ENCODE measurements at places on chromosomes 1 and 21.

DNA sequence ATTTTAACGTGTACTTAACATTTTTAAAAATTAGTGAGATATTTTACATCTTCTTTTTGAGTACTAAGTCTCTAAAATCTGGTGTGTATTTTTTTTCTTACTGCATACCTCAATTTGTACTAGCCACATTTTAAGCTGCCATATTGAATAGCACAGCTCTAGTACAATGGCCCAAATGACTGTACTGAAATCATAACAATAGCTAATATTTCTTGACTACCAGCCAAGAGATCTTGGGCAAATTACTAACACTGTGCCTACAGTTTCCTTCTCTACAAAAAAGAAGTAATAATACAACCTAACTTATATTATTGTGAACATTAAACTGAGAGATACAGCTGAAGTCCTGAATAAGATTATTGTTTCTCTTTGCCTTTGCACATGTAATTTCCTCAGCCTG is 57.2 kb downstream of the CDC7 start:
- no peak for DNase-seq

- DNase-seq: no peak
Observed at GRCh38 chr1:2377751-2378440, 13.5 kb downstream of the MORN1 start.

- no peak for DNase-seq
Observed at GRCh38 chr1:55538428-55538827, 323.3 kb upstream of the USP24 start.

GRCh38 chr1:162236618-162237017 is 140.0 kb downstream of the SPATA46 start:
- no peak for DNase-seq

DNA sequence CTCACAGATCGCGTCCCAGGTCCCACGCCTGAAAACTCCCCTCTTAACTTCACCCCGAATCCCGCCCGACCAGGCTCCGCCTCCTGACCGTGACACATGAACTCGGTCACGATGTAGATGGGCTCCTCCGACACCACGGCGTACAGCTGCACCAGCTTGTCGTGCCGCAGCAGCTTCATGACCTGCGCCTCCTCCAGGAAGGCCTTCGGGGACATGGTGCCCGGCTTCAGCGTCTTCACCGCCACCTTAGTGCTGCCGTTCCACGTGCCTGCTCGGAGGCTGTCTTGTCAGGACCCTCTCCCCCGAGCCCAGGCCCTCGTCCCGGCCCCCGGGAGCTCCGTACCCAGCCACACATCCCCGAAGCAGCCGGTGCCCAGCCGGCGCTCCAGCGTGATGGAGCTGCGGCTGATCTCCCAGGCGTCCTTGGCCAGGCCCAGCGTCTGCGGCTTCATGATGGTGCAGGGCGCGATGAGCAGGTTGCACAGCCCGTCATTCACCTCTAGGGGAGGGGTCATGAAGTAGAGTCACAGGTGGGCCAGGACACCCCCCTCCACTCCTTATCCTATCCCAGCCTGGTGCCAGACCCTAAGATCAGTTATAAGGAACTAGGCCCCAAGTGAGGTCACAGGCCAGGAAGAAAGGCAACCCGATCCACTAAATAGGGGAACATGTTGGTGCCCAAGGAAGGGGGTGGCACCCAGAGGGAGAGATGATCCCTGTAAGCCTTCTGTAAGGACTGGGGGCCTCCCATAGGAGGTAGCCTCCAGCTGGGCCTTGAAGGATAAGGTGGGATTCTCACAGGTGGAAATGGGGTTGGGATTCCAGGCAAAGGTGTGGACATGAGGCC is 11.6 kb upstream of the AHDC1 start:
- no peak for DNase-seq

GRCh38 chr1:53583021-53583867 is 124.0 kb downstream of the DMRTB1 start:
- DNase-seq: no peak

DNA sequence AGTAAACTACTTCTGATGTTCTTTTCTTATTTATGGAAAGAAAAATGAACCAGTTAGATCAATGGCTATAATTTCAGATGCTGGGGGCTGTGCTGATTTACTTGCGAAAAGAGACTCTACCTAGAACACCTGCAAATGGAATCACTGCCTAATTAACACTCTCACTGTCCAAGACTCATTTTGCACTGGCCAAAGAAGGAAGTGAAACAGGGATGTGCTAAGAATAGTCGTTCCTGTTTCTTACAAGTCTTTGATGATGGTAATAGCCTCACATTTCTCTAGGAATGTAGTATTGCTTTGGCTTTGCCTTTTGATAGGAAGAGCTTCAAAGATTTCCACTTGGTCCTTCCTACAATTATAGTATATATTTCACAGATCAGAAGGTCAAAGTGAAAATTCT is 12.7 kb upstream of the TSNAX start:
- no peak for DNase-seq

GRCh38 chr1:157106813-157107189 is 7.2 kb upstream of the ETV3L start:
- no peak for DNase-seq

GRCh38 chr1:231950331-231951128 is 323.9 kb downstream of the DISC1 start:
- DNase-seq: no peak

- DNase-seq: no peak
Observed at GRCh38 chr1:21879928-21880618, 57.0 kb downstream of the HSPG2 start.

DNA sequence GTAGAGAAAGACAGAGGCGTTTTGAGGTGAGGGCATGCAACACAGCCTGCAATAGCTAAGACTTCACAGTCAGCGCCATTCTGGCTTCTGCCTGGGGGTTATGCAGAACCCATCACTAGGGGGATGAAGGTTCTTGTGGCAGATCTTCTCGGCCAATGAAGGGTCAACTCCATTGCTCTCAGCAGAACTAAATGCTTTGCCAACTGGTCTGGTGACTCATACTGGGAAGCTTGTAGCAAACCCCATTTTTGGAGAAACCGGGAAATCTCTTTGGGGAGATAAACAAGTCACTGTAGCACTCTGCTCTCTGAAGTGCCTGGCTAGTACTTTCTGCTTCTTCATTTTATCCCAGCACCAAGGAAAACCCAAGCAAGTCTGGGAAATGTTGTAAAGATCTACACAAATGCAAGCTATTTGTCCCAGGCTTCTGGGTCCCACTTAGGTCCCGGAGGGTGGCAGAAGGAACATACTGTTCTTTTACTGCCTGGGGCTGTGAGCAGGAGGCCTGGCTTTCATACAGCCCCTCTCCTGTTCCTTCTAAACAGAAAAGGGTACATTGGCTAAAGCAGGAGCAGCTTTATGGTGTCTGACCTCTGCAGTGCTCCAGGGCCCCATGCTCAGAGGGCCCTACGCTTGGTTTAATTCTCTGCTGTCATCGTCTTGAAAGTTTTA is 28.8 kb downstream of the SHISA4 start:
- no peak for DNase-seq

GRCh38 chr1:152461544-152461943 is 47.5 kb upstream of the CRNN start:
- no peak for DNase-seq

DNA sequence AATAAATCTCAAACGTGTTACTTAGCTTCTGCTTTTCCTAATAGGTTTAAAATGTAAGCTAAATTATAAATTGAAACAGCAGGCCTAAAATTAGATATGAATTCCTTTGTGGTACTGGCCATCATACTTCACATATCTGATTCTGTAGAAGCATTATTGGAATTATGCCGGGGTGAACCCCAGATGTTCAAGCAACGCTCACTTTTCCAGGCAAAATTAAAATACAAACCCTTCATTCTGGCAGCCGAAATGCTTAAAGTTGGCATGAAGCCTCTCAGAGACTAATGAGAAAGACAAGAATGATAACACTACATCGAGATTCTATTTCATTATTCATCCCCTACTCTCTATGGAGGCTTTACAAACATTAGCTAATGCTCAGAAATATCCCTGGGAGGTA is 1352.7 kb upstream of the ADGRL2 start:
- no peak for DNase-seq

GRCh38 chr1:47209725-47210325 is 20.0 kb upstream of the PDZK1IP1 start:
- DNase-seq: no peak

GRCh38 chr1:16318555-16318954 is 33.7 kb downstream of the FBXO42 start:
- DNase-seq: no peak

DNA sequence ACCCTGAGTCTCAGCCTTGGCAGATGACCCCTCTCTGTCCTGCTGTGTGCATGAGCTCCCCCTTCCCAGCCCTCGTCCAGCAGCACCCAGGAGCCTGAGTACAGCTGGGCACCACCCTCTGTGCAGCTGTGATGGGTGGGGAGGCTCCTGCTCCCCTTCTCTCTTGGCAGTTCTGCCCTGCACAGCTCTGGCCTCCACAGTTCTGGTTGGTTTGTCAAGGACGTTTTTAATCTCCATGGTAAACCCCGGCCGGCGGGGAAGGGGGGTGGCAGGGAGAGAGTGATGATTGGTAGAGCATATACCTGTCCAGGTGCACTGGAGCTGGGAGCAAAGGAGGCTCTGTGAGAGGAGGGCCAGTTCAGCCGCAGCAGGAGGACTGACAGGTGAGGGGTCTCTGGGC is at the start of gene CLCNKA:
Gene CLCNKA, plus strand, starts transcription at position 356 of the 400 bp plus-strand sequence. CDS start 584 bp downstream, outside the sequence.
- no peak for DNase-seq

DNA sequence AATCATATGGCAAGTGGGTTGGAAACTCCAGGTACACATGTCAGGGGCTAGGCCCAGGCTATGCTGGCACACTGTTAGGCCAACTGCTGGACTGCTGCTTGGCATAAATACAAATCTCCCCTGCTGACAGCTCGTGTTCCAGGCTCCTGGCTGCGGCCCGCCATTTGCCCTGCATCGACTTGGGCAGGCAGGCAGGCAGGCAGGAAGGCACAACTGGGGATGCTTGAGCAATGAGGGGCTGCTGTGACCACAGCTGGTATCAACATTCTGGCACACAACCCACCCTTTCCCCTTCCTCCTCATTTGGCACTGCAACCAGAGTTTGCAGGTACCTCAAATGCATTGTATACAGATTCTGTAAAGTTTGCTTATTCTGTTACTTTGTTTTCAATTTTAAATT is 53.2 kb downstream of the SAMSN1 start:
- DNase-seq: no peak

DNA sequence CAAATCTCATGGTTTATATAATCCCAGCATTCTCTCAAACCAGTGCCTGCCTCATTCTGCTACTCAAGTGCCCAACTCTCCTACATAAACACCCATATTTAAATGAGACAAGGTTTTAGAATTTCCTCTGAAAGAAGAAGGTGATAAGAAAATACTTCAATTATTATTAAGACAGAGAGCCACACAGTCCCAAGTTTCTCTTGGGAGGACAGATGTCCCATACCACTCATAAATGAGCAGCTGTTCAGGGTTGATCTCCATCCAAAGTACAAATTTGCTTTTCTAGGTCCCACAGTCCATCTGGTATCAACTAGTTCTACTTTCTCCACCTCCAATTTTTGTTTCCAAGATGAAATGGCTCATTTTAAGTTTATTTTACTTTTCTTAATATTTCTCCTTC is 11.3 kb downstream of the DCAF8 start:
- DNase-seq: no peak

DNA sequence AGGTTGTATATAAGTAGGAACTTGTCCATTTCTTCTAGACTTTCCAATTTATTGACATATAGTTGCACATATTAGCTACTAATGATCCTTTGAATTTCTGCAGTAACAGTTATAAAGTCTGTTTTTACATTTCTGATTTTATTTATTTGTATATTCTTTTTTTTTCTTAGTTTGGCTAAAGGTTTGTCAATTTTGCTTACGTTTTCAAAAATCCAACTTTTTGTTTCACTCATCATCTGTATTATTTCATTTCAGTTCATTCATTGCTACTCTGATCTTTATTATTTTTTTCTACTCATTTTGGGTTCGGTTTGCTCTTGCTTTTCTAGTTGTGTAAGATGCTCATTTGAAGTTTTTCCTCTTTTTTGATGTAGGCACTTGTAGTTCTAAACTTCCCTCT is 97.9 kb downstream of the RPS6KC1 start:
- no peak for DNase-seq

DNA sequence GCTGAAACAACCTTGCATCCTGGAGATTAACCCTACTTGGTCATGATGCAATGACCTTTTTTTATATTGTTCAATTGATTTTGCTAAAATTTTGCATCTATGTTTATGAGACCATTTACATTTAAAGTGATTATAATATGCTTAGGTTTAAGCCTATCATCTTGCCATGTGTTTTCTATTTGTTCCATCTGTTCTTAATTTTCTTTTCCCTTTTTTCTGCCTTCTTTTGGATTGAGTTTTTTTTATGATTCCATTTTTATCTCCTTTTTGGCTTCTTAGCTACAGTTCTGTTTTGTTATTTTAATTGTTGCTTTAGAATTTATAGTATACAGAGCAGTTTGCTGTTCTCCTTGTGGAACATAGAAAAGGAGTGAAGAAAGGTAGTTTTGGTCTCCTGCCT is 385.1 kb upstream of the USP24 start:
- DNase-seq: no peak

GRCh38 chr1:68216089-68216772 is 16.1 kb downstream of the WLS start:
- DNase-seq: no peak

DNA sequence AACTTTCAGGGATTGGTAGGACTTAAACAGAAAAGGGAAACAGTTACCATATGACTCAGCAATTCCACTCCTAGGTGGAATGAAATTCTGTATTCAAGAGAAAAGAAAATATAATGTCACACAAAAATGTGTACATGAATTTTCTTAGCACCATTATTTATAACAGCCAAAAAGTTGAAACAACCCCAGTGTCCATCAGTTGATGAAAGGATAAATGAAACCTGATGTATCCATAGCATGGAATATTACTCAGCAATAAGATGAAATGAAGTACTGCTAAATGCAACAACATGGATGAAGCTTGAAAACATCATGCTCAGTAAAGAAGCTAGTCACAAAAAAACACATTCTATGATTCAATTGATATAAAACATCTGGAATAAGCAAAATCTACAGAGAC is 15.5 kb downstream of the EEIG2 start:
- no peak for DNase-seq

DNA sequence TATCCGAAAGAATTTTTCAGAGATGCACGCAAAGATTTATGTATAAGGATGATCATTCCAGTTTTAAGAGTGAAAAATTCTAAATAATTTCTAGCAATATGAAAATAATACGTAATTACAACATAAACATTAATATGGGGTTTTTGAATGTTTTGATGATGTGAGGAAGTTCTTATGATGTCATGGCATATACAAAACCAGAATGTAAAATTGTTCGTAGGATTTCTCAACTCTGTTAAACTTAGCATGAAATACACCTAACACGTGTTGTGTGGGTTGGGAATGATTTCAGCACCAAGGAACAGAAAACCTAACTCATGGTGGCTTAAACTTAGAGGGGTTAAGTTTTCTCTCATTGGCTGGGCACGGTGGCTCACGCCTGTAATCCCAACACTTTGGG is 62.2 kb downstream of the MYOM3 start:
- no peak for DNase-seq

- no peak for DNase-seq
Observed at GRCh38 chr1:217617126-217617525, 13.8 kb downstream of the GPATCH2 start.

DNA sequence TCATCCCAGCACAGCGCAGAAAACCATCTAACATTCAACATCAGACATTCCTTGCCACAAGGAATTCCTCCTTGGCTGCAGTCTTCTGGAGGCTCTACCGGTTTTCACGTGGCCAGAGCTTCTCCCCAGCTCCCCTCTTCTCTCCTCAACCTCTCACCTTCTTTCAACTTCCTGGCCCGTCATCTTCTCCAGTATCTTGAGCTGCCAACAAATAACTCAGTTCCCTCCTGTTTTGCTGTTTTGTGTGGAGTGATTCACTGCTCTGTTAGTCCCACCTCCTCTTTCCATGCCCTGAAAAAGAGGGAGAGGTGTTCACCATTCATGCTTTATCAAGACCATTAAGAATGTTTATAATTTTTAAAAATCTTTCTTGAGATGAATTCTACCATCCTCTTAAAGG is 32.6 kb downstream of the PIGM start:
- no peak for DNase-seq
